NCI-H460 (cell line): ENCODE measurements at places on chromosomes 12 and 14.
A peak's percentile ranks its signal among the peaks of the same experiment; 100 is the strongest.

- DNase-seq: no peak
Measured at GRCh38 chr14:94773655-94774343, 3.9 kb upstream of the GSC start.

GRCh38 chr12:6084261-6084968, 40.1 kb downstream of the VWF start:
- no peak for DNase-seq

DNA sequence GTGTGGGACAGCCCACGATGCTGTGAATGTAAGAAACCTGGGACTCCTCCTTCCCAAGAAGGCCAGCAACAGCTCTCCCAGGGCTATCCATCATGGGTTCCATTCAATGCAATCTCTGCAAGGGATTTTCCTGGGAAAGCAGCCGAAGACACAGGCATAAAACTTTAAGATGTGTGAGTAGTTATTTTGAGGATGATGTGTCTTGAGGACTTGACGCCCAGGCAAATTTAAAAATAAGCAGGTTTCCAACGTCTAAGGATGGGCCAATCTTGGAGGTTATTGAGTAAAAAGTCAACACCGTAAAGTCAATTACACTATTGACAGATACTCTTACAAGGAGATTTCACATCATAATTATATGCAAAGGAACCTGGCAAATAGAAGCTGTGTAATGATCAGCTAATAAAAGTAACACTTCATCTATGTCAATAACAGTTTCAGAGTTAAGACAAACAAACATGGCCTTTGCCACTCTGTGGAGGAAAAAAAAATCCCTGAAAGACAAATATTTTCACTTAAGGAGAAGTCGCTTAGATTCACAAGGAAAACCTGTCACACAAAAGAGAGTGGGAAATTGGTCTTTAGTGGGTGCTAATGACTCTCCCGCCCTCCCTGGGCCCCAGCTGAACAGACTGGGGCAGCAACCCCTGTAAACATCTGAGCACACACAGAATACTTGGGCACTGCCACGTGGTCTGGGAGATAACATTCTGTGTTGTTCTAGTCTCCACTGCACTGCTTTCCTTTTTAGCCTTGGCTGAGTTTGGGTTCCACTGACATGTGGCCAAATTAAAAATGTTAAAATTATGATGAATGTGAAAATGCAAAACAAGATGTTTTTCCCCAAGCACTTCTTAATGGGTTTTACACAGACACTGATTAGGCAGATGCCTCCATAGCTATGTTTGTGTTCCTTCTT, 240.9 kb downstream of the FOXN3 start:
- DNase-seq: no peak

- DNase-seq: no peak
Measured at GRCh38 chr12:117333331-117333881, 28.0 kb downstream of the NOS1 start.

DNA sequence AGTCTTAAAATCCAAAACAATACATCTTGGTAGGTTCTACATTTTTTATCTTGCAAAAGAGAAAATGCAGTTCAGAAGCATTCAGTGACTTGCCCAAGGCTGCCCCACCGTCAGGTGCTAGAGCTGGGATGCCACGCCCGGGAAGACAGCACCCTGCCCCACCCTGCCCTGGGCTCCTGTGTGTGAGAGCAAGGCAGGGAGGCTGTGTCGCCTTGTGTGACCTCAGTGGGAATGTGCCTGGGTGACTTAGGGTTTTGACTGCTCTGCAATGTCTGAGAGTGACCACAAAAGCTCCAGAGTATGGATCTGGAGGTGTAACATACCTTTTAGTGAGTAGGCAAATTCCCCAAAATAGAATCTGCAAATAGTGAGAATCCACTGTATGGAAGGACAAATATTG, 60.0 kb downstream of the AACS start:
- DNase-seq: no peak

DNA sequence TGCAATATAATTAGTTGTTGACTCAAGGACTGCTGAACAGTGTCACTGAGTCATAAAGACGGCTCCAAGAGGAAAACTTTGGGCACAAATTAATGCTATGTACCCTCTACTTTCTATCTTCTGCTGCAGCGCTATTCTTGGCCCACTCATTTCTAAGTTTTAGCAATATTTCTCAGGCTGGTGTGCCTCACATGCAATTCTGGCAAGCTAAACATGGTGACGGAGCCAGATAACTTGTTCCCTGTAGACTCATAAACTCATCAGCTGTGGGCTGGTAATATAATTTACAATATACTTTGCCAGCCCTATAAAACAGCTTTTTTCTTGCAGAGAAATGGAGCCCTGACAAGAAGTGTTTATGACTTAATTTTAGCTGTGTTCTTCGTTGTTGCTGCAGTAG, 615.1 kb downstream of the NRXN3 start:
- DNase-seq: no peak

GRCh38 chr14:28061006-28061405, 705.6 kb upstream of the FOXG1 start:
- no peak for DNase-seq

- no peak for DNase-seq
Measured at GRCh38 chr12:25308756-25309155, 58.0 kb upstream of the KRAS start.

DNA sequence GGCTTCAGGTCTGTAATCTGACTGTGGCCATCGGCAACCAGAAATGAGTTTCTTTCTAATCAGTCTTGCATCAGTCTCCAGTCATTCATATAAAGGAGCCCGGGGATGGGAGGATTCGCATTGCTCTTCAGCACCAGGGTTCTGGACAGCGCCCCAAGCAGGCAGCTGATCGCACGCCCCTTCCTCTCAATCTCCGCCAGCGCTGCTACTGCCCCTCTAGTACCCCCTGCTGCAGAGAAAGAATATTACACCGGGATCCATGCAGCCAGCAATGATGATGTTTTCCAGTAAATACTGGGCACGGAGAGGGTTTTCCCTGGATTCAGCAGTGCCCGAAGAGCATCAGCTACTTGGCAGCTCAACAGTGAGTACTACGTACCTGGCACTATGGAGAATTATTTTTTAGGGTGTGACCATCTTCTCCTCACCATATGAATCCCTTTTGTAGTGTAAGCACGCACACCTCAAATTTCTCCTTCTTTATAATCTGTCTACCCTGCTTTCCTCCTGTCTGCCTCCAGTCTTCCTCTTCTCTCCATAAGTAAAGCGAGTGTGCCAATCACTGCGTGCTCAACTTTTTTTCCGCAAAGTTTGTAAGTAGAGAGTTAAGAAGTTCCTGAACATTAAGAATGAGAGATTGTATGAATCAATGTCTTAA, at the start of gene TPH2:
Gene TPH2 (plus strand): TSS at position 118 of the 658 bp plus-strand sequence. CDS start 142 bp downstream, at position 260.
- DNase-seq: peak; percentile 69

DNA sequence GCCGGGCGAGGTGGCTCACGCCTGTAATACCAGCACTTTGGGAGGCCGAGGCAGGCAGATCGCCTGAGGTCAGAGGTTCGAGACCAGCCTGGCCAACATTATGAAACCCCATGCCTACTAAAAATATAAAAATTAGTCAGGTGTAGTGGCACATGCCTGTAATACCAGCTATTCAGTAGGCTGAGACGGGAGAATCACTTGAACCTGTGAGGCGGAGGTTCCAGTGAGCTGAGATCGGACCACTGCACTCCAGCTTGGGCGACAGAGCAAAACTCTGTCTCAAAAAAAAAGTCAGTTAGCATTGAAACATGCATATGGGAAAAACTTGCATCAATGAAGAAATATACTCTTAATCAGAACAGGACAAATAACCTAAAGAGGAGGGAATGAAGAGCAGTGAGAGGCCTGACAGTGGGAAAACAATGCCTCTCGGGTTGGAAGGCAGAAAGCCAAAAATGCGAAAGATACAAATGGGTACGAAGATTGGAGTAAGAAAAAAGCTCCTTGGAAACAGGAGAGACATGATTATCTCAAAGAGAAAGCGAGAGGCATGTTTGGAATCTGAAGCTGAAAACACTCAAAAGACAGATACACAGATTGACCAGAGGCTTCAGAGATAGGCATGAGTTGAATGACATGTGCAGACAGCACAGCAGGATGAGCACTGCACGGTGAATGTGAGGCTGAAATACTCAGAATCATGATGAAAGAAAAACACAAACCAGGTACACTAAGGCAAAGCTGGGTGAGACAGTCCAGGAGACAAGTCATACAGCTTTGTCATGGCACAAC, 30.6 kb downstream of the RESF1 start:
- no peak for DNase-seq

DNA sequence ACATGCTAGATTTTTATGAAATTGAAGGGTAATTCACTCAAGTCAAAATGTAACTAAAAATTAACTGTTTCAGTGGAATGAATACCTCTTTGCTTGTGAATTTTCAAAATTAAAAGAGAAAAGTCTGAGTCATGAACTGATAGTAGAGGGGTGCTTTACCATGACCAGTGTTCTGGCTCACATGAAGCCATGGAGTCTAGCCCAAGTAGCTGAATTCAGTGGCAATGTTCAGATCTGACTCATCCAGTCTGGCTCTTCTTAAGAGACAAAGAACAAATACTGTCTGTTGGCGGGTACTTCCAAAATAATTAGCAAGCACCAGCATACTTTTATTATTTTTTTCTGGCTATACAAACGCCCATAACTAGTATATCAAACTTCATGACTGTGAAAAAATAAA, 366.3 kb upstream of the GARIN6 start:
- DNase-seq: no peak

- no peak for DNase-seq
Measured at GRCh38 chr12:76936275-76937193, 57.7 kb upstream of the CSRP2 start.

DNA sequence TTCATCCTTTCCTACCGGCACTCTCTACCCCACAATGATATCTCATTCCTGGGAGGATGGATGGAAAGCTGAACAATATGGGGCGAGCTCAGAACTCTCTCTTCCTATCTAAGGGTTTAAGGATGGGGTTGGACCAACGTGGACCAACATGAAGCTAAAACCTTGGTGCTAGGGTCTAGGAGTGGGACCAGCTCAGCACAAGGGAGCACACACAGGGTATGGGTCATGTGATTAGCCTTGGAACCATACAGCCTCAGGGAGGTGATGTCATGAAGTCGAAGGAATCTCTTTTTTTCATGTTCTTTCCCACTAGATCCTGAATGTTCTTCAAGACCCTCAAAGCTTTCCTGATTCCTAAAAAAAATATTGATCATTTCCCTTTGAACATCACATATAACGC, 3.3 kb downstream of the GUCY2C start:
- no peak for DNase-seq

DNA sequence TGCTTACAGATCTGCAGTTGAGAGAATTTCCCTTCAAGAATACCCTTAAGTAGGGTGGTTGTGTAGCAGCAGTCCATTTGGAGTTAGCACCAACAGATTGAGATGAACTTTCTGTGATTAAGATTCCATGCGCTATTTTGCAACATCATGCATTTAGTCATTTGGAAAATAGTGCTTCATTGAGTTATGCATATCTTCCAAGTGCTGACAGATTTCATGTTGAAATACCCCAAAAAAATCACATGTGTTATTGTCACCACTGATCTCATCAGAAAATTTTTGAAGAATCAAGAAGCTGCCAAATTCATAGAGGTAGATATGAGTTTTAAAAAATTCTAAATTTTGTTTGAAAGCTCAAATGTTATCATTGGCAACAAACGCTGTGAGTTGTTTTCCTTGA, 35.5 kb upstream of the OSBPL8 start:
- no peak for DNase-seq

DNA sequence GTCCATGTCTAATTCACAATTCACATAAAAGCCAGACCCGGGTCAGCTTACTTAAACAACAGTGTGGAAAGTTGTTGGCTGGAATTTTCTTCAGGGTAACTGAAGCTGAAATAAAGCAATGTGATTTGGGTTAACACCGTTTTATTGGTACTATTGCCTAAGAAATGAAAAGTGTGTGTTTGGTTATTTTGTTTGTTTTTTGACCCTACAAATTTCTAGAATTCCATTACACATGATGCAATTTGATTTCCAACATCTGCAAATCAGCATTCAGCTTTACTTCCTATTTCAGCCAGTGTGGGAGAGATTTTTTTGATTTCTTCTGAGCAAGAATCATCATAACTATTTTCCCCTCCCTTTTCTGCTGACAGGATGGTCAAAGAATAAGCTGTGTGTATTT, 45.7 kb upstream of the CLMN start:
- DNase-seq: no peak

DNA sequence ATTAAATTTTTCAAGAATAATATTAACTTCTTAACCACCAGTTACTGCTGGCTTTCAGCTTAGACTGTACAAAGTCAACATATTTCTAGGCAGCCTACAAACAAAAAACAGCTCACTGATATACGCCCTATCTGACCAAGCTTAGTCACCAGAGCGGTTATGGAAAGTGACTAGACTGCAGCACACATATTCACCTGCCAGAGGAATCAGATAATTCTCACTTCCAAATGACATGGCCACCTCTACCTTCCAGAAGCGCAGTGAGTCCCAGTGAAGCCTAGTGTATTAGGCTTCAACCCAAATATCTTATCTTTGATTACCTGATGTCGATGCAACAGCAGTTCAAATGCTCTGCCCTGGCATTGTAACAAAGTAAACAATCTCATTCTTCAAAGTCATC, 8.5 kb downstream of the STXBP6 start:
- no peak for DNase-seq

DNA sequence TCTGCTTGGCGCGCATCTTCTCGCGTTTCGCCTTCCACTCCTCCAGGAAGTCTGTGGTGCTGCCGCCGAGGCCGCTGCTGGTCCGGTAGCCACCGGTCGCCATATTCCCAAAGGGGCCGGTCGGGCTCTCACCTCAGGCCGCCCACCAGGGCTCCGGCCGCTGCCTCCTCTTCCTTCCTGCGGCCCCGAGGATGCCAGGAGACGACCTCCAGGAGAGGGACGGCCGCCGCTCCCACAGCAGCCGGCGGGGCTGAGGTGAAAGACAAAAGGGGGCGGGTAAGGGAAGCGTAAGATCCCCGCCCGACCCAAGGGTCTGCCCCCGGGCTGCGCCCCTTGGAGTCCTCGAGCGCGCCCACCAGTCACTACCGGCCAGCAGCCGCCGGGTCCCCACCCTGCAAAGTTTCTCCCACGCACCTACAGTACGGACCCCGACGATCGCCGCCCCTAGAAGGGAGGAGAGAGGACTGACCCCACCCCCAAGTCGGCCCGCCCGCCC, 574 bp downstream of the PAWR start:
- peak; percentile 26 for DNase-seq

DNA sequence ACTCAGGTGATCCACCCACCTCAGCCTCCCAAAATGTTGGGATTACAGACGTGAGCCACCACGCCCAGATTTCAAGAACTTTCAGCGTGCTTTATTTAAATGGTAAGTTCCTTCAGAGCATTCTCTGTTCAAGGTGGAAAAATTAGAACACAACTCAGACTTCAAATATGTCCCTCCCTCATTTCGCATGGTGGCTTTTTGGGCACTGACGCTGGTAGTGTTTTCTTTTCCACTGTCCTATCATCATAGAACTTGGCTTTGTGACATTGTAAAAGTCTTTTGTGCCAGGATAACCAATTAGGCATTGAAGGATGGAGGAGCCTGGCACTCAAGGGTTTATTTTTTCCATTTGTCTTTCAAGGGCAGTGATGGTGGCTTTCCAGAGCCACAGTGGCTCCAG, 190.8 kb downstream of the NUAK1 start:
- no peak for DNase-seq

DNA sequence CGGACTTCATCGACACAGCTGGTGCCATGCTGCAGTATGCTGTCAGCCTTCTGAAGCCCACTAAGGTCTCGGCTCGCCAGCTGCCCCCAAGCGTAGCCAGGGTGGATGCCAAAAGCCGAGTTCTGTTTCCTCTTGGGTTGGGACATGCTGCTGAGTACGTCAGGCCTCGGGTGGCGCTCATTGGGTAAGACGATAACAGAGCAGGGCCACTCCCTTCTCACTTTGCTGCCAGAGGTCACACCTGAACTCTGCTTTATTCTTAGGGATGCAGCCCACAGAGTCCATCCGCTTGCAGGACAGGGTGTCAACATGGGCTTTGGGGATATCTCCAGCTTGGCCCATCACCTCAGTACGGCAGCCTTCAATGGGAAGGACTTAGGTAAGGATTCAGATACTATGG, 11.1 kb downstream of the COQ6 start:
- no peak for DNase-seq
